ENCODE measurements at places on chromosomes 13 and 19.
A peak's percentile ranks its signal among the peaks of the same experiment; 100 is the strongest.

DNA sequence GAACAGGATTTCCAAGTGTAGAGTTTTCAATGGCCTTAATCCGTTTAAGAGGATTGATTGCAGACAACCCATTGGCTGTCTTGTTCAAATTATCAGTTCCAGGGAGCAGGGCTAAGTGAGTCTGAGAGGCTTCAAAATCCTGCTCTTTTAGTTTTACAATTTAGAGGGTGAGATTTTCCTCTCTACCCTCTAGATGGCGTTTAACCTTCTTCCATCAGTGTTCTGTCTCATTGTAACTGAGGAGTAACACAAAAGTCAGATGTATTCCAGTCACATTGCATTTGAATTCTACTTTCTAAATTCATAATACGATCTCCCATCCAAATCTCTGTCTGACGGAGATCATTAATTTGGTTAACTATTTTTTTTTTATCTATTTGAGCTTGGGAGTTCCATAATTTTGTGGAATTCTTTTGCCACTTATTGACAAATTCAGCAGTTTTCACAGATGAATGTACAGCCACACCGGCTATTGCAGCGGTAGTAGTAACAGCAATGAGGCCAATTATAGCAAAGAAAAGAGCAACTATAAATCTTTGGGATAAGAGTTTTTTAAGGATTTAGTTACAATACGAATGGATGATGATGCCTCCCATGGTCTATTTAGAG lies 7.8 kb upstream of the C19orf84 start:
- DNase-seq = no peak

DNA sequence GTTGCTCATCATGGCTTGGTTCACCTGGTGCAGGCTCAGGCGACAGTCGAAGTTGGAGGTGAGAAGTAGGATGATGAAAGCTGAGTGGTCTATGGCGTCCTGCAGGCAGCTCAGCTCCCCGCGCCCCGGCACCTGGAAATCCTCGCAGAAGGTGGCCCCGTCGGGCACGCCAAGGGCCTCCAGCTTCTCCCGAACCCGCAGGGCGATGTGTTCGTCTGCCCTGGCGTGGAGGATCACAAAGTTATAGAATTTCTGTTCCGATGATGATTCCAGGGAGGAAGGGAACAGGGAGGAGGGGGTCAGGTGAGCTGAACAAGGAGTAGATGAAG lies 14.6 kb downstream of the TICAM1 start:
- DNase-seq = no peak

DNA sequence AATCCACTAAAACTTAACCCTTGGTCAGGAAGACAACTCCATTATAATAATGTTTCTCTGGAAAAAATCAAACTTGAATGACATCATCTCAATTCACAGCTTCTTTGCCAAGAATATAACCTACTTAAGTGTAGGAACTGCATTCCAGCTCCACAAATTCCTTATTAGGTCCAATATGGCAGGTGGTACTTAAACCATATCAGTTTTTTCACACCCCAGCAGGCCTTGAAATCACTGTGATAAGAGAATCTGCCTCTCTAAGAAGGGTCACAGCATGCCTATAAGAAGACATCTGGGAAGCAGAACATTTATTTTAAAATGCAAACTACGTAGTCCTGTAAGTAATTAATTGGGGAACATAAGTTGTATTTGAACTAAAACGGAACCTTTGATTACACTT lies 687.8 kb downstream of the DIAPH3 start:
- no peak for DNase-seq

- no peak for DNase-seq
These were observed 35.0 kb downstream of the NAA16 start for GRCh38 chr13:41345914-41346589.

GRCh38 chr13:103403814-103404213 lies 337.6 kb upstream of the SLC10A2 start:
- no peak for DNase-seq

- no peak for DNase-seq
These were observed 4.2 kb upstream of the PAFAH1B3 start for GRCh38 chr19:42306646-42307045.

DNA sequence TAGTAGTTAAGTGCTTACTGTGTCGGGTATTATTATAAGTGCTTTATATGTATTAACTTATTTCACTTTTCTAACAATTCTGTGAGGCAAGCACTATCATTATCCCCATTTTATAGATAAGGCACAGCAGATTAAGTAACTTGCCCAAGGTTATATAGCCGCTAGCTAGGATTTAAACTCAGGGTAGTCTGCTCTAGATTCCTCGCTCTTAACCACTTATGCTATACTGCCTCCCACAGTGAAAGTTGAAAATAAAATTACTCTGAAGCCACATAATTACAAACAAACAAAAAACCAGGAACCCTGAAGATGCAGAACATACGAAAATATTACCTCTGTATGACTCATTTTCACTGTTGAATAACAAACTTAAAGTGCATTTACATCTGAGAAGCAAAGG lies 3.9 kb downstream of the TEX30 start:
- no peak for DNase-seq

DNA sequence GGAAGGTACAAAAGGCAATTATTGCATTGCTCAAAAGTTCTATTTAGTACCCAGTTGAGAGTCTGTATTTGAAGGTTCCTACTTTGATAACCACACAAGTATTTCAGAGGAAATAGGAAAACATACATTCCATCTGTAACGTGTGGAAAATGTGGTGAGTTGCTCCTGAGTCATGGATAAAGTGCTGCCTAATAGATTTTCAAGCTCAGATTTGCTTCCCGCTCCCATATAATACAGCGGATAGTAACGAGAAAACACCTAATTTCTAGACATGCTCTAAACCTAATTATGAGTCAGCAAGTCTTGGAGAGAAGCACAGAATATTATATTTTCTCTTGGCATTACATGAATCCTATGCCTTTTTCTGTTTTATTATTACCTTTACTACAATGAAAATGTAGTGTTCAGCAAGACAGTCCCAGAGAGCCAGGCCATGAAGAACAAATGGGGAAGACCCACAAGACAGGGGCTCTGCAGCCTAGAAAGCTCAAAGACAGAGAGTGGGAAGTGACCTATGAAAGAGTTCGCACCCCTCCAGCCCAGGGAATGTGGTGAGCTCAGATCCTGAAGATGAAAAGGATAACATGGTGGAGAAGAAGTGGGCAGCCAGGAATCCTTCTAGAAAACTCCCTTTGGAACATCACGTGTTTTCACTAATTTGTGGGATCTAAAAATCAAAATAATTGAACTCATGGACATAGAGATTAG lies 116.1 kb downstream of the STARD13 start:
- no peak for DNase-seq

- no peak for DNase-seq
These were observed 5.6 kb downstream of the ZDHHC20 start for GRCh38 chr13:21453387-21454081.

DNA sequence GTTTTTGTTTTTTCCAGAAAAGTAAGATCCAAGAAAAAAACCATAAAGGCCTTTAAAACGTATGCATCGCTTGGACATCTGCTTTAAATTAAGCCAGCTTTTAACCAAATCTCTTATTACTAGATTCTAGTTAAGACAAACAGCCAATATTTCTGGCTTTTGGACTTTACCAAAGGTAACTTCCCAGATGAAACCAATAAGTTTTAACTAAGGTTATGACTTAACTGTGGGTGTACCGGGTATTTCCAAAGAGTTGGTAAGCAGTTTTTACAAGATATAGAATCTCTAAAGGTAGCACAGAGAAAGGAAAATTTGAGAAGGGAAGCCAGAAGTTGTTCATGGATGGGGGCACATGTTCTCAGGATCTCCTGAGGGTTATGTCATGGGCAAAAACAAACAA lies 34.0 kb downstream of the CEACAM1 start:
- DNase-seq = no peak

DNA sequence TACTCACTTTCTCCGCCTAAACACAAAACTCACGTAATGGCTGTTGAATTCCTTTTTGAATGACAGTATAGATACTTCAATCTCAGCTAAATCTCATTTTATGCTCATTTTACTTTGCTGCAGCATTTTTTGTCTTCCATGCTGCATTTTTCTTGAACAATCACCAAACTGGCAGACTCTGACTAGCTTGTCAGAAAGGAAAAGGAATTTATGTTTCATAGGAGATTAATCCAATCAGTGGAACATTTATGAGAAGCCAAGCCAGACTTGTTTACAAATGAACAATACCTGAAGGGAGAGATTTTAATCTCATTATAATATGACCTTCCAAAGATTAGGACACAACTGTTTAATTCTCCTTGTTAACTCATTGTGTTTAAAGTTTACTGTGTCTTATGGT lies 1044.3 kb downstream of the DIAPH3 start:
- DNase-seq = no peak

DNA sequence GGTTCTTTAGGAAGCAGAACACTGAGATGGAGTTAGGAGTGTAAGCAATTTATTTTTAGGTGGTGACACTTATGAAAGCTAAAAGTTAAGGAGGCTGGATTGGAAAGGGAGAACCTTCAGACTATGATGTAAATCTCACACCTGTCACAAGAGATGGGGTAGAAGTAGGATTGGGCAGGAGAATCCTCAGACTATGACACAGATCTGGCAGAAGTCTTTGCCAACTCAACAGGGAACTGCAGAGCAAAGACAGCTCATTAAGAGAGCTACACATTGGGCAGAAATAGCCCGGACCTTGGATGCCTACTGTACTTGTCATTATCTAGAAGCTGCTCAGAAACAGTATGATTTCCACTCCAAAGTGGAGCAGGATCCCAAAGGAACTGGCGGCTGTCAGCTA lies 134.4 kb downstream of the DNAJC15 start:
- no peak for DNase-seq

DNA sequence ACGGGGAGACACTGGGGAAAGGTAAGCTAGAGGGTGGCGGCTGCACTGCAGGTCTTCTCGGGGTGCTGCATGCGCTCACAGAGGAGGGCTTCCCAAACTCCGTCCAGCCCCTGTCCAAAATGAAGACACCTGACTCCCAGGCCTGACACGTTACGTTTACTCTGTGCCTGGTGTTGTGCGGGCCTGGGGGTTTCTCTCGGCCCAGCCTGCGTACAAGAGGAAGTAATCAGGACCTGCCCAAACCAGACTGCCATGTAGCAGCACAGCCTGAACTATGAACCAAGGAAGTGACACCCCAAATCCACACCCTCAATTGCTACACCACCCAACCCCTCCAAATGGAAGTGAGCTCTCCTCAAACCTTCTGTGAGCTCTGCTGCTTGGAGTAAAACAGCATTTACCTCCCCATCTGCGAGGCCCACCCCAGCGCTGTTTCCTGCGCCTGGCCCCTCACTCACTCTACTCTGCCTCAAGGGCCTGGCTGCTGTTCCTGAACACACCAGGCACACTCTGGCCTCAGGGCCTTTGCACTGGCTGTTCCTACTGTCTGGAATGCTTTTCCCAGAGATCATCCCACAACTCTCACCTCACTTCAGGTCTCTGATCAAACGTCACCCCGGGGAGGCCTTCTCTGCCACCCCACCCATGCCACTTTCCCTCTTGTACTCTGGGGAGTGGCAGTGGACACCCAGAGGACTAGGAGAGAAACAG lies 3.0 kb downstream of the HSPBP1 start:
- DNase-seq = no peak

GRCh38 chr19:36049080-36049698 lies 4.9 kb downstream of the THAP8 start:
- no peak for DNase-seq

DNA sequence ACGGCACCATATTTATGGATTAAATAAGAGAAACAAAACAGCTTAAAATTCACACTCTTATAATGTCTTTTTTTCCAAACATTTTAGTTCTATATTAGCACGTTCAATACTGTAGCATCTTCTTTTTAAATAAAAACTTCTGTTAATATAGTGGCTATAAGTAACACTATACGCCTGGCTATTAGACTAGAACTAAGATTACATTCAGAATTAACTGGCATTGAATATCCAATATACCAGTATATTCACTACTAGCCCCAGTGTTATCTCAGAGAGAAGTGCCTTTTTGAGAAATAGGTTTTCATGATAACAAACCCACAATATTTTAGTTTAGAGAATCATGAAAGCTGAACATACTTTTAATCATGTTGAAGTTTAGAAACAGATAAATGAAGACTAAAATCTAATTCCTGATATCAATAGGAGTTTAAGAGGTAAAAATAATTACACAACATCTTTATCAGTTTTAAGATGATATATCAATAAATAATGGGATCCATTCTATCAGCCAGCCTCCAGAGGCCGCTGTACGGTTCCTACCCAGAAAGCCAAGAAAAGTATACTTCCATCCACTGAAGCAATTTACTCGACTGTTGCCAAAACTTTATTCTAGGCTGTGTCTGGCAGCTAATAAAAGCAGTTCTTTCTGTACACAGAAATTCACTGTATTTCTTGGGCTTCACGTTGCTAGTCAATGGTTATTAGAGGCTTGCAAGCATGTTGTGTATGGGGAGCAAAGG lies 1113.4 kb upstream of the MIR17HG start:
- DNase-seq = no peak

- DNase-seq = no peak
These were observed 22.6 kb upstream of the PPP5C start for GRCh38 chr19:46324277-46324676.

- no peak for DNase-seq
These were observed 34.2 kb downstream of the FAM187B start for GRCh38 chr19:35194012-35194984.

DNA sequence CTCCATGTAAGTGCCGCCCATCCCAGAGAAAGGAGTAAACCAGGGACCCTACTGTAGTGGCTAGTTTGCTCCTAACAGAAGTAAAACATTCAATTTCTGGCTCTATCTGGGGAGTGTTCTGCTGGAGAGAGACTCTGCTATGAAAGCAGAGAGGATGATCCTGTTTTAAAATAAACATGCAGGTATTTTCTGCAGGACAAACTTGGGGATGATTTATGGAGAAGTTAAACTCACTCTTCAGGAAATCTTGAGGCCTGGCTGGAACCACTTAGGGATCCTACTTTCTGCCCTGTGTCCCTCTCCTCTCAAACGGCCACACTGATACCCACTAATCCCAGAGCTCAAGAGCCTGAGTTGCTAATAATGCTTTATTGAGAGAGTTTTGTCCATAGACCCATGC lies 281.1 kb downstream of the DNAJC15 start:
- no peak for DNase-seq

- DNase-seq = peak; percentile 59
These were observed 28.9 kb downstream of the AP2S1 start for GRCh38 chr19:46821512-46822409.

DNA sequence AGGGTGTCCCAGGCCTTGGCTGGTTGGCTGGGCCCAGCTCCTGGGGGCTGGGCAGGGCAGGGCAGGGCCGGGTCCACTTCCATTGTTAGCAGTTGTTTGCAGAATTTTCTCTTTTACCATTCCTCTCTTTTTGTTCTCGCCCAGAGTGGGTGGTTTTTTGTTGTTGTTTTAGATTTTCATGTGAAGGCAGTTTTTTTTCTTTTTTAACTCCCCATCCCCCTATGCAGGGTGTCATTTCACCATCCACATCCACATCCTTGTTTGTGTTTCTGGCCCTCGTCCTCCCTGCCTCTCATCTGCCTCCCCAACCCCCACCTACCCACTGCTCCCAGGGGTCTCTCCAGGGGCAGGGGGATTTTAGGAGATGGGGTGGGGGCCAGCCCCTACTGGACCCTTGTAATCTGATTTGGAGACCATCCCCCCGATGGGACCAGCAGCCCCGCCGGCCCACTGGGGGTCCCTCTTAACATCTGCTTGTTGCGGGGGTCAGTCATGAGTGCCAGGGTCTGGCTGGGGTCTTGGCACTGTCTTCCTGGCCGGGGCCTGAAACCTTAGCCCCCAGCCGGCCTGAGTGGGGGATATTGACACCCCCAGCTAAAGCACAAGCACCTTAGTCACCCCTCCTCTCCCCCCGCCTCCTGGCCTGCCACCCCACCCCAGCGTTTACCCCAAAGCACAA lies 10.4 kb downstream of the STX10 start:
- no peak for DNase-seq

GRCh38 chr13:23771956-23772355 lies 117.2 kb downstream of the MIPEP start:
- no peak for DNase-seq

- no peak for DNase-seq
These were observed 2452.1 kb downstream of the PCDH9 start for GRCh38 chr13:64778002-64778401.
